NCI-H460 (cell line): ENCODE measurements at places on chromosomes 1 and 21. TPM values are rescaled to one million over a fixed set of nuclear protein-coding genes. Genes with fewer than 3 reads are reported as not detected.

DMRTA2 gene
- total RNA-seq, result 10.7 and 10.8 TPM in 2 replicates

GRCh38 chr1:66207484-66207883 lies 326.5 kb upstream of the SGIP1 start:
- DNase-seq, result no peak

WNT3A gene
- not detected in 2 replicates for total RNA-seq

NBPF19 gene
- total RNA-seq, result 5.7 and 7.9 TPM in 2 replicates

S100A13 gene
- 74.4 and 99.7 TPM in 2 replicates for total RNA-seq

DNA sequence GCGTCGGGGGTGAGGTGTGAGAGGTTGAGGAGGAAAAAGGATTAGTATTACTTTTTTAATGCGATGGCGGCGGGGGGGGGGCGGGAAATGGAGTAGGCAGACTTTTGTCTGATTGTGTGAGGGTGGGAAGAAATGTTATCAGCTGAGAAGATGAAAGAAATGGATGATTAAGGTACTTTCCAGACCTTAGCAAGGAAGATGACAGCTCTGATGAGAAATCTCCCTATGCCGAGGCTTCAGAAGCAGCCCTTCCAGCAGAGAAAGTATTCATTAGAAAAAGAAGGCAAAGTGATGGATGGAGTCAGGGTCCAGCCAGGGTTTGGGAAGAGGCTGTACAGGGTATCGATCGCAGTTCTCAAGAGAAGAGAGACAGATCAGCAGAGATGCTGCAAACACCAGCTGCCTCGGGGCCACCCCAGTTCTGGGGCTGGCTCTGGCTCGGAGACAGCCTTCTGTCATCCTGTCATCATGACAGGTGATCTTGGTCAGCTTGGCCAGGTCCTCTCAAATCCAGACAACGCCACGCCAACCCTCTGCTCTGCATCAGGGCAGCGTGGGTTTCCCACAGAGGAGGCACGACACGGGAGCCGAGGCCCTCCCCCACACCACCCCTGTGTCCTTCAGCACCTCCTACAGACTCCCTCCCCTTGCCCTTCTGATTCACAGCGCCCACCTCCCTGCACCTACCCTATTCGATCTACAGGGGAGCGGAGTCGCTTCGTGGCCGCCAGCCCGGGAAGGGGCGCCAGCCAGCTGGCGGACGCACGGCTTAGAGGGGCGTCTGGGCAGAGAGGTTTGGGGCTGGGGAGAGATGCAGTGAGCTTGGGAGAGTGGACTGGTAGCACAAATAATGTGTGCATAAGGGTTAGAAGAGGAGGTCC lies 674 bp upstream of the ATXN7L2 start:
- no peak for DNase-seq

GRCh38 chr1:166808952-166809351 lies 30.3 kb upstream of the POGK start:
- DNase-seq, result no peak

GRCh38 chr1:221598122-221598521 lies 143.8 kb downstream of the DUSP10 start:
- DNase-seq, result no peak

DNA sequence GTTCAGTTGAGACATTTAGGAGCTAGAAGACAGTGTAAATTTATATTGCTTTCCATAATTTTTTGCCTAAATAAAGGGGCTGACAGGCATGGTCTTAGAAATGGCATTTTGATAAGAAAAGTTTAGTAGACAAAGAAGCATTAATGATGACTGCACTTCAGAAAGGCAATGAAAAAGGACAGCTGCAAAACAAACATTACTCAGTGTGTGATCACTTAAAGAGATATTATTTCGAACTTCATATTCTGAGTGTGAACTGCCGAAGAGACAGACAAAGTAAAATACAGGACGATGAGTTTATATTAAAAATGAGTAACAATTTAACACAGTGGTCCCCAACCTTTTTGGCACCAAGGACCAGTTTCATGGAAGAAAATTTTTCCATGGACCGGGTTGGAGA lies 243.1 kb downstream of the DPYD start:
- no peak for DNase-seq

DNA sequence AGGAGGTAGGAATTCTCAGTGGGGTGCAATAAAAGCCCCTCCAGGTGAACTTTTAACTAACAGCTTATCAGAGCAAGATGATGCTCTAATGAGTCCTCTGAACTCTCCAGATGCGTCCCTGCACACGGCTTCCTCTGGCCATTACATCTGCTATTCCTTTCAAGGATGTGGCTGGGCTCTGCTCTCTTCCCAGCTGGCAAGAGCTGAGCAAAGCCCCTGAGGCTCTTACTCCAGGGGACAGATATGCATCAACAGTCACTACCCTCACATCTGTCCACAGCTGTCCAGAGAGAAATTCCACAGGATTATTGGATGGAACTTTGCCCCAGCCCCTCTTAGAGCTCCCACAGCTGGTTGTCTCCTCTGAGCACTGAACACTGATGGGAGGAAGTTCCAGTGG lies 267.8 kb downstream of the C1orf94 start:
- DNase-seq, result no peak

FHAD1 gene
- 89.1 and 101 TPM in 2 replicates for total RNA-seq

TARDBP gene
- total RNA-seq, result 35.2 and 52.5 TPM in 2 replicates

LINGO4 gene
- not detected in 2 replicates for total RNA-seq

DNA sequence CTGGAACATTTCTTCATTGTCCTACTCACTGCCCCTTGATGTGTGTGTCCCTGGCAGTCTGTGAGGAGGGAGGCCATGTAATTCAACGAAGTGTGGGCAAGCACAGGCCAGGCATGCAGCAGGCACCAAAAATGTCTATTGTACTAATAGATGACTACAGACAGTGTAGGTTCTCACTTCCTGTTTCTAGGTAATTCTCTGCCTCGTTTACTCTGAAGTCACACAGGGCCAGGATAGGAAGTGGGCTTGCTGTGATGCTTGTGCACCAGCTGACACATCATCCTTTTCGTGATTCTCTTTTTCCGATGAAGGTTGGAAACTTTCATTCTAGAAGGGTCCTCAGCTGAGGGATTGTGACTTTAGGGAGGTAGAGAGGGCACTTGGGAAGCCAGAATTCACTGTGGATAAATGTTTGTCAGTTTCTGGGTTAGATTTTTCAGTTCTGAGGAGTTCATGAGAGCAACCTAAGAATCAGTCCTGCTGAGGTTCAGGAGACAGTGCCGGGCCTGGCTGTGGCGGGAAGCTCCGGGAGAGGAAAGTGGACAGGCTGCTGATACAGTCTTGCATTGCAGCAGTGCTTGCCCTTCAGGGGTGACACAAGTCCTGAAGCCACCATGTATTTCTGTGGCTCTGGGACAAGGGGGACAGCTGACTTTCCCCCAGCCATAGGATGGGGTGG lies 4.3 kb upstream of the CSF1 start:
- no peak for DNase-seq

- no peak for DNase-seq
Observed at GRCh38 chr1:161706482-161707347, at the start of gene FCRLA. Gene FCRLA (plus strand): TSS chr1:161707229. CDS start chr1:161707265, 36 bp downstream.

GRCh38 chr1:180911640-180912191 lies 981 bp upstream of the KIAA1614 start:
- DNase-seq, result no peak

DNA sequence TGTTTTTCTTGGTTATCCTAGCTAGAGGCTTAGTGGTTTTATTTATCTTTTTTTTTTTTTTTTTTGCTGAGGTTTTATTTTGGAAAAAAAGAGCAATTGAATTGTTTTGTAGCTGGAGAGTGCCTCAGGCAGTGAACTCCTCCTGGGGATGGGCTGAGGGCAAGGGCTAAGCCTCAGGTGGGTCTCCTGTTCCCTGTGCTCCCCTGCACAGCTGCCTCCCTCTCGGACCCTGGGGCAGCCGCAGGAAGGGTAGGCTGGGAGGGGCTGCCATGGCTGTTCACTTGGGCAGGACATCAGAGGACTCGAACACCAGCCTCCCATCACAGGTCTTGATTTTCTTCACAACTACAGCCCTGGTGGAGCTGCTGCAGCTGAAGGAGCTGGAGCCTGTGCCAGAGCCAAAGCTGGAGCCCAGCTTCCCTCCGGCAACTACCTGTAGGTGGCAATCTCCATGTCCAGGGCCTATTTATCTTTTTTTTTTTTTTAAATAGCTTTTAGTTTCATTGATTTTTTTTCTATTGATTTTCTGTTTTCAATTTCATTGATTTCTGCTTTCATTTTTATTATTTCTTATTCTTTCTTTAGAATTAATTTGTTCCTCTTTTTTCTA lies 28.9 kb downstream of the LEPR start:
- DNase-seq, result no peak

DNA sequence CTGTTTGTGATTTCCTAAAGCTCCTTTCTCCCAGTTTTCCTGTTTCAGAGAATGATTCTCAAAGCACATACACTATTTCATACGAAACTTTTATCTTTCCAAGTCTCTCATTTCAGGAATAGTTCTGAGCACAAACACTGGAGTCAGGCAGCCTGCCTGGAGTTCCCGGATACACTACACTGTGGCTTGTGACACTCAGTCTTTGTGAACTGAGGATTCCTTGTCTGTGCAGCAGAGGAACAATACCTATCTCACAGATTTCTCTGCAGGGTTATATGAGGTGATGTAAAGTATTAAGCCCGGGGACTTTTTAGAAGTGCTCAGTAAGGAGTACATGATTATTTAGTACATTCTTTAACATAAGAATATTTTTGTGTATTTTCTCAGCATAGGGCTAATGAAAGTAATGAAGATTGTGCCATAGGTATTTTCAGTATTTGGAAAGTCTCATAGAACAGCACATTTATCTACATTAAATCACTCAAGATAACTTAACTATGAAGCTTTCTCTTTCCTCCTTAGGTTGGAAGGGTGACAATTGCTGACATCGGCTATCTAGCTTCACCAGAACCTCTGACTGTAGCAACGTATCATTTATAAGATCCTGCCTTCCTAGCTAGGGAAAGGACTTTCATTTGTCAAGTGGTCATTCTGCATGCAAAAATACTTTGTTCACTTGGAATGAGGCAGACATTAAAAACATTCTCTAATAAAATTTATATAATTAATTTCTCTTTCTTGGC lies 12.9 kb downstream of the GBP2 start:
- DNase-seq, result no peak

MAP1LC3C gene
- 0.29 TPM in 1 of 2 replicates, not detected in the other for total RNA-seq

DNA sequence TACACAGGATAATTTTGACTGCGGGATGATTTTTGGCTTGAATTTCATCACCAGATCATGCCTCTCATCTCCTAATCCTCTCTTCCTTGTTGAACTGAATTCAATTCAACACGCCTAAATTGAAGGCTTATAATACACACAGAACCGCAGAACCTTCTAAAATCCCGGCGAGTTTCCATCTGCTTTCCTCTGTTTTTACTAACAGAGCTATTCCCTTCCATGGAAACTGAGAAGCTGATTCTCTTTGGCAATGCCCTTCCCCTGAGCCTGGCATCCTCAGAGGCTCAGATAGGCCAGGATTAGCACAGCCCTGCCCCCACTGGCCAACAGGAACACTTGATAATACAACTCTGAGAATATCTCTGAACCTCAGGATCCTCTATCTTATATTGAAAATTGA lies 130.2 kb downstream of the CAPN8 start:
- no peak for DNase-seq

CAPN9 gene
- 0.17 and 1.1 TPM in 2 replicates for total RNA-seq

DNA sequence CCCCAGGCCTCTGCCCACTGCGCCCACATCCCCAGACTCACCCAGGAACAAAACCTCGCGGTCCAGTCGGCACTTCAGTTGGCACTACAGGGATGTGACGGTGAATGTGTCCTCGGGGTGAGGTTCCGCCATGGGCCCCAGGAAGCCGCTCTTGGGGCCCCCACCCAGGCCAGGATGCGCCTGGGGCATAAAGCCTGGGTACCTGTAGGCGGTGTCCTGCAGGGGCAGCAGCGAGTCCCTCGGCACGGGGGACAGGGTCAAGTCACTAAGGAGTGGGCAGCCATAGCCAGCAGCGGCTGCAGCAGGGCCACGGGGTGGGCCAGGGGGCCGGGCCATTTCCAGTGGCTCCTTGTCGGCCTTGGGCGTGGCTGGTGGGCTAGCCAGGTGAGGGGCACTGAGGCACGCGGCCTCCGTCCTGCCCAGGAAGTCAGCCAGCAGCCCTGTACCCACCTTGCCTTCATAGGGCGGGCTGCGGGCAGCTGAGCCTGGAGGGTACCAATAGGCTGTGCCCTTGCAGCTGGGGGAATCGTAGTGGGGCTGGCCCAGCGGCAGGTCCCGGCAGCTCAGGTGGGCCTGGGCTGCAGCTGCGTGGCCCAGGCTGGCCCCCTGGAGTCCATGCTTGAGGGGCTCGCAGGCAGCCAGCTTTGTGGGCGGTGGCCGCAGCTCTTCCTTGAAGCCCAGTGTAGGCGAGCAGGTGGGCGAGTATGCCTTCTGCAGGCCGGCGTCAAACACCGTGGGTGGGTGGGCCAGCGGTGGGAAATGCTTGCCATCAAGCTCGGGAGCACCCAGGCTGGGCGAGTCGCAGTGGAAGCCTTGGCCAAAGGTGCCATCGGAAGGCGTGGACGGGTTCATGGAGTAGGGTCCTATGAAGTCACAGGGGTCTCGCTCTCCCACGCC lies 56.5 kb downstream of the AHDC1 start:
- no peak for DNase-seq

- DNase-seq, result no peak
Observed at GRCh38 chr1:215597961-215598360, 30.9 kb downstream of the KCTD3 start.

ANGPTL1 gene
- total RNA-seq, result 0.10 TPM in 1 of 2 replicates, not detected in the other

GRCh38 chr1:111990878-111991718 lies 1.6 kb upstream of the KCND3 start:
- DNase-seq, result peak; percentile 16

SYTL1 gene
- total RNA-seq, result 0.37 TPM in 1 of 2 replicates, not detected in the other

DNA sequence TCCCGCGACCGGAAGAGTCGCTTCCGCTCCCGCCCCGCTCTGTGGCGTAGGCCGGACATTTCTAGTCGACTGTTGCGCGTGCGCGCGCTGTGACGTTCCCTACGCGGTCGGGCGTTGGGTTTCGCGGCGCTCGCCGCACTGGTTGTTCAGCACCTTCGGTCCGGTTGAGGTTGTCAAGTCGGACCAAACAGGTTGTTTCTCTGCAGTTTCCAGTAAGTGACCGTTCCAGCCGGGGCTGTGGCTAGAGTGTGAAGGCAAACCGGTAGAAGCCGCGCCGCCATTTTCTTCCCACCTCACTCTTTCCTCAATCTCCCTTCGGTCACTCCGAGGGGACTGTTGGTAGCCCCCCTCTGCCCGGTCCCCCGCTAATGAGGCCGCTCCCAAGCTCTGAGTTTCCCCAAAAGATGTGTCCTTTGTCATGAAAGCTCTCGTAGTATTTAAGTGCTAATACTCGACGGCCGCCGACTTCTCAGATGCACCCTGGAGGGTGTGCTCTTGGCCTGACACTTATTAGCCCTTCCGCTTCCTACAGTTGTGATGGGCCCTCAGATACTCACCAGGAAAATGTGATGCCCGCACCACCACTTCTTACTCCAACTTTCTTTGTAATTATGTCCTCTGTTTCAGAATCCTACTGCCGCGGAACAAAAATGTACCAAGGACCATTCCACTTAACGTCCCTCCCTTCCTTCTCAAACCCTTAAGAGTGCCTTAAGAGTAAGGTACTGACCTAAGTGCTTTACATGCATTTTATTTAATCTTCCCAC lies 56.3 kb downstream of the TRAF5 start:
- peak; percentile 97 for DNase-seq
